T follicular helper cell (primary cell): ENCODE measurements at places on chromosomes 6 and 20.

DNA sequence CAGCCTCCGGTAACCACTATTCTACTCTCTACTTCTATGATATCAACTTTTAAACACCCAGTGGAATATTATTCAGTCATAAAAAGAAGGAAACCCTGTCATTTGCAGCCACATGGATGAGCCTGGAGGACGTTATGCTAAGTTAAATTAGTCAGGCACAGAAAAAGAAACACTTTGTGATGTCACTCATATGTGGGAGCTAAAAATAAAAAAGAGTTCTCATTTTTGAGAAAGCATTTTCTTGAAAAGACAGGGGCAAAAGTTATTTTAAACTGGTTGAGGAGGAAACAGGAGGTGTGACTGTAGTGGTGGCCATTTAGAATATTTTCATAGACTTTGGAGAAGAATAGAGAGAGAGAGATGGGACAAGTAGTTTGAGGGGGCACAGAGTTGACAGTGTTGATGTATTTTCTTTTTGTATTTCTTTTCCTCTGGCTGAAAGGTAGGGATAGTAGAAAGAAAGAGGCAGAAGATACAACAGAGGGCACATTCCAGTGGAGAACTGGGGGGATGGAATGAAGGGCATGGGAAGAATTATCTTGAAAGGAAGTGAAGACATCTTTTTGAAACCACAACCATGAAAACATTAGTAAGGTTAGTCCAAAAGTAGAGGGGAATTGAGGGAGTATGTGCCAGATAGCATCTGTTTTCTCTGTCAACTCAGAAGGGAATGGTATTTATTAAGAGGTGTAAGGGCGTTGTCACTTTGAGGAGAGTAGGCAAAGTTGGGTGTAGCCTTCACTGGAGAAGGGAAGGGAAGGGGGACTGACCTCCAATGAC is 181.3 kb upstream of the GMDS start:
- DNase-seq: no peak

- no peak for DNase-seq
Observed at GRCh38 chr20:37856932-37857660, 45.8 kb upstream of the VSTM2L start.

- DNase-seq: peak; percentile 52
Observed at GRCh38 chr20:32483351-32484224, 101.5 kb downstream of the NOL4L start.

GRCh38 chr20:20743511-20744169 is 31.2 kb upstream of the RALGAPA2 start:
- DNase-seq: no peak

- no peak for DNase-seq
Observed at GRCh38 chr6:41455410-41455809, 90.8 kb upstream of the FOXP4 start.

DNA sequence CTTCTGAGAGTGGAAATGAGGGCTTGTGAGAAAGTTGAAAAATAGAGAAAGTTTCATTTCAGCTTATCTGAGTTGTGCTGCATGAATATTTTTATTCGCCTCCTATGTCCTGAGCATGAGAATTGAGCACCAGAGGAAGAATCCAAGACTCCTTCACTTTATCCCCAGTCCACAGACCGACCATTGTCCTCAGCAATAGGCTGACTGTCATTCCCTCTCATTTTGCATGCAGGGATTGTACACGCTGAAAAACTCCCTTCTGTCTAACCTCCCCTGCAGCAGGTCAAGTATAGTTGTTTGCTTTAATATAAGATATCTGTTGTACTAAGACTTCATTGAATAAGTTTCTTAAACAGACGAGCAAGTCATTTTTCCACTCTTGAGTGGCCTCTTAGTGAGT is 437.6 kb downstream of the PRKN start:
- DNase-seq: no peak

DNA sequence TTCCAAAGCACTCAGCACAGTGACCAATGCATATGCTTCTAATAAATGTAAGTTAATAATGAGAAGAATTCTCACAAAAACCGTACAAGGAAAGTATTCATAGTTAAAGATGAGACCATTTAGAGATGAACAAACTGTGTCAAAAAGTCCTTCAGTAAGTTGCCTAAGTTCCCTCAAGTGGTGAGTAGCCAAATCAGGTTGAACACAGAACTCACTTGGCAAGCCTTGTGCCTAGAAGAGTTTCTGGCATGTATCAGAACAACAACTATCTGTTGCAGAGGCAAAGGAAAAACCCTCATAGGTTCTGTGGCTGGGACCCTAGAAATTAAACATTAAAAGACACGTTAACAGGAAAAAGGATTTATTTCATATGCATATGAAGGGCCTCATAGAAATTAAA is 129.6 kb upstream of the DOK5 start:
- DNase-seq: no peak

- DNase-seq: no peak
Observed at GRCh38 chr20:10430000-10430466, 4.0 kb downstream of the MKKS start.
